Endodermal cell (in vitro differentiated cells): ENCODE measurements at places on chromosomes 2 and 18. TPM values are rescaled to one million over a fixed set of nuclear protein-coding genes. Genes with fewer than 3 reads are reported as not detected.

UNC80 gene
- total RNA-seq, result 0.11 to 0.80 TPM (median 0.15 TPM) in 3 replicates

GRCh38 chr2:162252153-162252552 is 8.9 kb upstream of the FAP start:
- H3K4me3 ChIP-seq, result no peak overlapping the region
- no peaks in the 10 kb centered on the region for H3K4me1 ChIP-seq
- DNase-seq, result no peak
- no peak overlapping the region for H3K27ac ChIP-seq
- H3K27me3 ChIP-seq, result no peaks in the 10 kb centered on the region

LHCGR gene
- total RNA-seq, result not detected in 3 replicates

CAPN14 gene
- total RNA-seq, result 0.11 and 0.31 TPM in 2 replicates

DNA sequence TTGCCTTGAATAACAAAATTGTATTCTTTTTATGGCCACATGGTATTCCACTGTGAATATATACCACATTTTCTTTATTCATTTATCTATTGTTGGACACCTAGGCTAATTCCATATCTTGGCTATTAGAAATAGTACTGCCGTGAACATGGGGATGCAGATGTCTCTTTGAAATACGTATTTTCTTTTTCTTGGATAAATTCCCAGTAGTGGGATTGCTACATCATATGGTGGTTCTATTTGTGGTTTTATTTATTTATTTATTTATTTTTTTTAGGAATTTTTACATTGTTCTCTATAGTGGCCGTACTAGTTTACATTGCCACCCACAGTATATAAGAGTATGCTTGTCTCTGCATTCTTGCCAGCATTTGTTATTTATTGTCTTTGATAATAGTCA is 679.8 kb upstream of the NRXN1 start:
- H3K4me3 ChIP-seq, result no peak overlapping the region
- DNase-seq, result no peak
- no peaks in the 10 kb centered on the region for H3K4me1 ChIP-seq
- no peak overlapping the region for H3K27ac ChIP-seq

RGPD8 gene
- 12.6 and 17.1 TPM in 2 replicates for total RNA-seq
